CD4-positive, alpha-beta T cell treated with Interleukin-2 at 100 ng/mL for 4 hours (primary cell): ENCODE measurements at places on chromosomes 12 and 14.

GRCh38 chr14:58712357-58712756 lies 74.6 kb downstream of the DACT1 start:
- no peak for DNase-seq

DNA sequence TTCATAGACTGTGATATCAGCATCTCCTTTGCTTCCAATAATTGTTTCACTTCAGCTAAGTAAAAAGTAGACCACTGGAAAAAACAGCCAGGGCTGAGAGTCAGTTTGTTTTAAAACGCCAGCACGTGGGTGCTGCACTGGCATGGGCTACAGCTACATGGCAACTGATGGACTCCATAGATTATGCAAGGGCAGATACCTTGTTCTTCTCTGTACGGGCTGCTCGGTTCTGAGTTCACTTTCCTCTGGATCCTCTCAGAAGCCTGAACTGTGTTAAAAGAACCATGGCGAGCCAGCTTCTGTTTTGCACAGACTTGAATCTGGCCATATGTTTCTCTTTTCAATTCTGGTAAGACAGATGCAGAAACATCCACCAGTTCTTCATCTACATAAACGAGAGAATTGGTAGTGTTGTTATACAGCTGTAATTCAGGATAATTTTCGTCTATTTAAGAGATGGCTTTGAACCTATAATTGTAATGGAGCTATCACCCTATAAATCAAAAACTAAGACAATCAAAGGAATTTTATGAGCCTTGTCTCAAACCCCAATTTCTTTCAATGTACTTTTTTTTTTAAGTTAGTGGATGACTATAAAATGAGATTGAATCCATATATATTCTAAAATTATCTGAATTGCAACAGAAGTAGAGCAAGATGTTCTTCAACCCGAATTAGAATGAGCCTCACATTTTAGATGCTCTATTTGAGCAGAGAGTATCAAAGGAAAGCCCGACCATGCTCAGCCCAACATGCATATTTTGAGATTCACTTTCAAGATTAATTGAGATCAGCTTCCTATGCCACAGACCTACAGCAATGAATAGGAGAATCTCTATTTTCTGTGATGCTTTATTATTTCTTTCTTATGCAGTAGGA lies 31.5 kb downstream of the E2F7 start:
- DNase-seq: no peak

GRCh38 chr12:82184844-82185243 lies 173.3 kb downstream of the CCDC59 start:
- DNase-seq: no peak

DNA sequence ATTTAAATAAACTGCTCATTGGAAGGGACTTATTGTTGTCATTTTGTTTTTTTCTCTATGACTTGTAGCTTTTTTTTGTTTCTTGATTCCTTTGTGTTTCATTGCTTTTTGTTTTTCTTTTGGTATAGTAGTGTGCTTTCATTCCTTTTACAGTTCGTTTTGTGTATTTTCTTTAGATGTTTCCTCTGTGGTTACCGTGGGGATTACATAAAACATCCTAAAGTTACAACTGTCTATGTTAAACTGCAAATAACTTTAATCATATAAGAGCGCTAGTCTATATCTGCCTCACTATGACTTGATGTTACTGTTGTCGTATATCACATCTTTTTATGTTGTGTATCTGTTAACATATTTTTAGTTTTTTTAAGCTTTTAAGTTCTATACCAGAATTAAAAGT lies 86.9 kb downstream of the ATF7IP start:
- DNase-seq: no peak

- no peak for DNase-seq
These were observed 1.3 kb upstream of the KRT8 start for GRCh38 chr12:52906191-52906601.

DNA sequence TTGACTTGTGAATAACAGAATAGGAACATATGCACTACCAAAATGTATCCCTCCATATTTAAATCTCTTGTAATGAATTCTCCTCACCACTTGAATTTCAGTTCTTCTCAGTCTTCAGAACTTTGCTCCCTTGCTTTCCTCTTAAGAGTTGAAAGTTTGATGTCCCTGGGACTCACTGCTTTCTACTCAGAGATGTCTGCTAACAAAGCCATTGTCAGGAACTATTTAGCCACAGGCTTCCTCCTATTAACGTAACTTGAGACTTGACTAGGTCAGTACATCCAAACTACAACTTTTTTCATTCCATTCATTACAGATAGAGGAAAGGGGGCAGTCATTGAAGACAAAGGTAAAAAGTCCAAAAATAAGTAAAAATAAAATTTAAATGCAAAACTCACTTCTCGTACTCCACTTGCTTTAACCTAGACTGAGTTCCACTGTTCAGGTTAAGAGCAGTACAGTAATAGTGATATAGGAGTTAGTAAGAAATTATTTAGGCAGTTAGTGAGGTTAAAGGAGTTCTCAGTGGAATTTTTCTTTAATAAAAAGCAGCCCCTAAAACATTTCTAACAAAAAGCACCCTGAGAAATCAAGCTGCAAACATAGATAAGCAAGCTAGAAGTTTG lies 364.2 kb downstream of the SOX5 start:
- DNase-seq: no peak

- no peak for DNase-seq
These were observed 250.5 kb upstream of the ATP2B1 start for GRCh38 chr12:89959179-89959578.

DNA sequence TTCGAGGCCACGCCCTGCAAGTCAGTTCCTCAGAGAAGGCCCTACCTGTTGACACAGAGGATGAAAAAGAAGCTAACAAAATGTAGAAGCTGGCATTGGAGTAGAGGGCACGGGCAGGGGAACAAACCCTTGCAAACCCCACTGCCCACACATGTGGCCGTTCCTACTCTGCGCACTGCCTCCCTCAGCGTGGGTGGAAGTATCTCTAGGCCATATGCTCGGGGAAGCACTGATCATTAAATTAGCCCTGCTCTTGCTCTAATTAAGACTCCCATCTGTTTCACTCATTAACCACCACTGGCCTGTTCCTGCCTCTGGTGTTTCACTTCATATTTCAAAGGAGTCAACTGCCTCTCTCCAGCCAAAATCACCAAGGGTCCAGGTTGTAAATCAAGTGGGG lies 201.2 kb upstream of the SFSWAP start:
- DNase-seq: no peak

DNA sequence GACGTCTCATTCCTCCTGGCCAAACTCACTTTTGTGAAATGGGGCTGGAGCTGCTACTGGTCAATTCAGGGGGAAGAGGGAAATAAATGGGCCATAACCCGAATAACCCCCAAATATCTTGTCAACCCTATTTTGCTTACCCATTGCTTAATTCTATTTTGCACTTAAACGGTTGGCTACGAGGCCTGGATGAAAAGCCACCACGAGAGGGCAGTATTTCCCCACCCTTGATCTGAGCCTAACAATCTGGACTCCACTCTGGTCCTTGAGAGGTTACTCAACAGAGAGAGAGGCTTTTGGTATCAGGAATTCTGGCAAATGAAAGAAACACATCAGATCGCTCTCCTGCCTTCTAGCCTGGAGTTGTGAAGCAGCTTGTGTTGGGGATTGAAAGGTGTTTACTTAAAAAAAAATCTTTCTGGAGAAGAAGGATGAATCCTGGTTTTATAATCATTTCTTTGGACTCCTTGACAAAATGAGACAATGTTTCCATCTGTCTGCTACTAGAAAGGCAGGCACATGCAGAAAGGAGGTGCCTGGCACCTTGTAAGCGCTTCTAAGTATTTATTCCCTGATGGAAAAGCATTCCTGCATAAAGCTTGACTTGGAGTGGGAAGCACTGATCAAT lies 22.4 kb upstream of the FBXO21 start:
- DNase-seq: peak; percentile 60

DNA sequence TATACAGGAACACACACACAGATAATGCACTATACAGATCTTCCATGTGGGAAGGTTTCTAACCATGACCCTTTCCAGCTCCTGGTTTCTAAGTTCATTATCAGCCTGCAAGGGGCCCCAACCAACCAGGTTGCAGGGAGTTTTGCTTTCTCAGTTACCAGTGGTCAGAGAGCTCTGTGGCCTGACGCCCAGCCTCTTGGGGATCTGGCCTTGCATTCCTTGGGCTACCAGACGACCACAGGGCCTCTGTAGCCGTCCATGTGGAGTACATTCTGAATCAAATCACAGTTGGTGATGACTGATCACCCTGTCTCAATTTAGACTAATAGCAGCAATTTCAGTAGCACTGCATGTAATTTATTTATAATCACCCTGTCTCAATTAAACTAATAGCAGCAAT lies 47.5 kb downstream of the PAH start:
- no peak for DNase-seq

GRCh38 chr14:98949481-98950135 lies 322.4 kb downstream of the BCL11B start:
- DNase-seq: no peak

GRCh38 chr14:20415782-20416206 lies 2.5 kb upstream of the TEP1 start:
- peak; percentile 70 for DNase-seq

DNA sequence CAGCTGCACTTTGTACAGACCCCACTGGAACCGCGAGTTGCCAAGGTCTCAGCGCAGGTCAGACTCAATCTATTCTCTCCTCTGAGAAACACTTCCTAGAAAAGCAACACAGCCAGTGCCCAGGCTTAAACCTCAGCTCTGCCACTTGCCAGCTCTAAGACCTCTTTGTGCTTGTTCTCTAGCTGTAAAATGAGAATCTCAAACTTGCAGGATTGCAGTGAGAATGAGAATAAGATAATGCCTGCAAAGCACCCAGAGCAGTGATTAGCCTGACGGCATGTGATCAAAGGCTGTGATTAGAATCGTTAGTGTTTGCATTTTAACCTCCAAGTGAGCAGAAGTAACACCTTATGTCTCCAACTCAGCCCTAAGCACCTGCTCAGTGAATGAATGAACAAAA lies 21.3 kb downstream of the ANO2 start:
- DNase-seq: no peak

DNA sequence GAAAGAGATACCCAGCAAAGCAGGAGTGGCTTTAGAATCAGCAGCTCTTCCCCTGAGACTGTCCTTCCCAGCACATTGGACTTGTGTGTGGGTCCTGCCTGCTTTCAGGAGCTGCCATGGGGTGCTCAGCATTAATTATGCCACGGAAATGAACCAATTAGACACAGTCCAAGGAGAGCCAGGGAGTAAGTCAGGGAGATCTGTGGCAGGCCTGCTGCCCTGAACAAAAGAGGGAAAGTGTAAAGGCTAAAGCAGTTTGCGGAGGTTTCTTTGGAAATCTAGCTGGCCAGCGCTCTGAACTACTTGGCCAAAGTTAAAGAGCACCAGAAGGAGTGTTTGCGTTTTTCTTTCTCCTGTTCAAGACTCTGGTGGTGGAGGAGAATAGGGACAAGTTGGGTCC lies 65.7 kb upstream of the SRSF5 start:
- DNase-seq: no peak

GRCh38 chr12:71128191-71128788 lies 29.5 kb downstream of the TSPAN8 start:
- no peak for DNase-seq

- no peak for DNase-seq
These were observed 75.1 kb upstream of the NUDT4 start for GRCh38 chr12:93302331-93303229.

DNA sequence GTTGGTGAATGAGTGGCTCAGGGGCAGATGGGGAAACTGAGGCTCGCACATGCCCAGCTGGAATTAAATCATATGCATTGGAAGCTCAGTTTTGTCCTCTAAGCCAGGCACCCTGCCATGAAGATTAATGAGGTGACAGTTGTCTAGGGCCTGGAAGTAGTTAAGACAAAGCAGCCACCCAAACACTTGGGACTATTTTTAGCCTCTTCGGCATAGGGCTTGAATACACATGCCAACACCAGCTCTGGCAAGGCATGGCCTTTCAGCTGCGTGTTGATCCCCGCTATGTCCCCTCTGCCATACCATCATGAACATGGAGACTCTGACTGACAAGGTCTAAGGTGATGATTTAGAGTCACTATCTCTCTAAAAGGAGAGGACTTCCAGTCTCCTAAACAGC lies 250.2 kb downstream of the KSR2 start:
- no peak for DNase-seq

GRCh38 chr14:60204843-60205774 lies 39.9 kb upstream of the DHRS7 start:
- no peak for DNase-seq

GRCh38 chr12:124432376-124432775 lies 135.0 kb downstream of the NCOR2 start:
- no peak for DNase-seq

DNA sequence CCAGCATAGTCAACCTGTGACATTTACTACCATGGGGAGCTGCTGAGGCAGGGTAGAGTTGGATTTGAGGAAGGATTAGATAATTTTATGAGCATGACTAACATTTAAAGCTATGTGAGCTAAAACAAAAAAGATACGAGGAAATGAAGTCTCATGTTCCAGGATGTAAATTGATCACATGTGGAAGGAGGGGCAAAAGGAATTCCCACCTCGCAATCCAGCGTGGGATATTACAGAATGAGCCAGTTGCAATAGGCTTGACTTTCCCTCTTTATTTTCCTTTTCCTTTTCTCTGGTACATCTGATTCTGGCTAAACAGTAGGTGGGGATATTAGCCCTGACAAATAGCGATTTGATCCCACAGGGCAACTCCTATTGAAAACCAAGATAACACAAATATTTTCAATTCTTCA lies 214.9 kb upstream of the HMGA2 start:
- no peak for DNase-seq
